WERI-Rb-1 (cell line): ENCODE measurements at places on chromosomes 1 and 21.

GRCh38 chr21:43881283-43881682 is 16.3 kb downstream of the AGPAT3 start:
- no peak for DNase-seq

DNA sequence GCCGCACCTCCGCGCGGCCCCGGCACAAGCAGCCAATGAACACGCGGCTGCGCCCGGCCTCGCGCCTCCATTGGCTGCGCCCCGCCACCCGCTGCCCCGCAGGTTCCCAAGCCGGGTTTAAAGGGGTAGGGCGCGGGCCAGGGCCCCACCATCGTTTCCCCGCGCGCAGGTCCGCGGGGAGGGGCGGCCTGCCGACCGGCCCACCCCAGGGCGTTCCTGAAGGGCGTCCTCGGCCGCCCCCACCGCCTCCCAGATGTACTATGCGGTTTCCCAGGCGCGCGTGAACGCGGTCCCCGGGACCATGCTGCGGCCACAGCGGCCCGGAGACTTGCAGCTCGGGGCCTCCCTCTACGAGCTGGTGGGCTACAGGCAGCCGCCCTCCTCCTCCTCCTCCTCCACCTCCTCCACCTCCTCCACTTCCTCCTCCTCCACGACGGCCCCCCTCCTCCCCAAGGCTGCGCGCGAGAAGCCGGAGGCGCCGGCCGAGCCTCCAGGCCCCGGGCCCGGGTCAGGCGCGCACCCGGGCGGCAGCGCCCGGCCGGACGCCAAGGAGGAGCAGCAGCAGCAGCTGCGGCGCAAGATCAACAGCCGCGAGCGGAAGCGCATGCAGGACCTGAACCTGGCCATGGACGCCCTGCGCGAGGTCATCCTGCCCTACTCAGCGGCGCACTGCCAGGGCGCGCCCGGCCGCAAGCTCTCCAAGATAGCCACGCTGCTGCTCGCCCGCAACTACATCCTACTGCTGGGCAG is at the start of gene OLIG1:
Gene OLIG1 (plus strand): TSS at position 148 of the 750 bp plus-strand sequence. CDS start 106 bp downstream, at position 254.
- peak; percentile 77 for DNase-seq

DNA sequence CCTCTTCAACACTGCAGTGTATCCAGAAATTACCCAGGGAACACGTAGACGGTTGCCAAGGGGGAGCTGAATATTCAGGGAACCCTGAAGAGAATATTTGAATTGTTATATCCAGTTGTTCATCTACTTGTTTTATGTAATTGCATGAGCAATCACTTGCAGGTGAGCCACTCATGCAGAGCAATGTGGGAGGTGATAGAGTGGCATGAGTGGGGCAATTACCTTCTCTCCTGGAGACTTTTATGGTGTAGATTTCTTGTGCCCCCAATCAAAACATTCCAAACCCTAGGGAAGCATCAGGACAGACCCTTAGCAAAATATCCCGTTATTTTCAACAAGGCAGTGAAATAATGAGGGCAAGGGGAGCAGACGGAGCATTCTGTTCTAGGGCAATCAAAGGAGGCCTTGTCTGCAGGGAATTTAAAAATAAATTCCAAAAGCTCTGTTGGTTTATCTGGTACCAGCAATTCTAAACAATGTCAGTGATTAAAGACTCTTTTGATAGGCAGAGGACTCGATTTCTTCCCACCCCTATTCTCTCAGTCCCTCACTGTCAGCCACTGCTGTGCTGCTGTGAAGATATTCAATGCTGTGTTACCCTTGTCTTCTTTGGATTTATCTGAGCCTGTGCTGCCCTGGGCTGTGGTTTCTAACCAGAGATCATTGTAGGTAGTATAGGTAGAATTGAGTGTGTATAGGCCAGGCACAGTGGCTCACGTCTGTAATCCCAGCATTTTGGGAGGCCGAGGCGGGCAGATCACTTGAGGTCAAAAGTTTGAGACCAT is 180.2 kb upstream of the MAP1LC3C start:
- DNase-seq: no peak

DNA sequence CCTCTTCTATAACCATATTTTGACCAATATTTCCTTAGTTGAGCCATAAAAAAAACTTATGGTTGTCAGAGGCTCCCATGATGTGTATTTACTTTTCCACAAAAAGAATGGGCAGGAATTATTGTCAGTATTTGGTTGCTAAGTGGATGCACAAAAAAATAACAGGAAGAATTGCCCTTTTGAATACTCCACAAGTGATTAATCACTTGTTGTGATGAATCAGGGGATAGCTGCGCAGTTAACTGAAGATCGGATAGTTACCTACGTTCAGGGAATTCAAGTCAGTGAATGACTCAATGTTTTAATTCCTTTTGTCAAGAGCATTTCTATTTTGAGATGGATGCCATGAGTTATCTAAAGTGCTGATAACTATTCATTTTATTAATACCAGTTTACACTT is 785.2 kb upstream of the B3GALT2 start:
- no peak for DNase-seq

DNA sequence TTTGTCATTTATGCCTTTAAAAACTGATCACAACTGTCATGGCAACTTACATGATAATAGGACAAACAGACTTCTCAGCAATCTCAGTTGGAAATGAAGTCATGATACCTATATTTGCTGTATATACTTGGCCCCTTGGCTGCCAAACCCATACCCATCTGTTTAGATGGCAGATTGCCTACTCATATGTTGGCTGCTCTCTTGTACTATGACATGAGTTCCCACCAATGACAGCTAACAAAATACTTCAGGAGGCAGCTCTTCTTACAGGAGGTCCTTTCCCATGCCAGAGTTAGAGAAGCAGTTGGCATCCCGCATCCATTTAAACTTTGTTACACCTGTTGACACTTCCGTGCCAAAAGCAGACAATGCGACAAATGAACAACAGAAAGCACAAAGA is 603.1 kb upstream of the ADGRL2 start:
- DNase-seq: no peak

GRCh38 chr1:116496380-116496779 is 74.4 kb downstream of the CD58 start:
- DNase-seq: no peak

GRCh38 chr1:115063228-115063901 is 25.9 kb downstream of the TSPAN2 start:
- DNase-seq: no peak

DNA sequence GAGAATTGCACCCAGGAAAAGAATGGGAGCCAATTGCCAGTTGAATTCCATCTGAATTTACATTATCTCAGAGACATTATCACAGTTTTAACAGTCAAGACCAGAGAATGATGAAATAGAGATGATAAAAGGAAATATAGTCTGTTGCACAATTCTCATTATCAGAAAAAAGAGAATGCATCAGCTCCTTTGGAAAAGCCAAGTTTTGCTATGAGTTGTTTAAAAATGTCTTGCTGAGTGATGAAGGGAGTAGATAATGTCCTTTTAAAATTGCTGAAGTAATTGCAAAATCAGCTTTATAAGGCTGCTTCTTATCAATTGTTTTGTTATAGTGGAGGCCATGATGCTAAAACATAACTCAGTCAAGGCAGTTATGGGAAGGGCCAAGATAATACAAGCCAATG is 37.9 kb upstream of the EEIG2 start:
- DNase-seq: no peak
